Caco-2 (cell line): ENCODE measurements at places on chromosomes 1 and 21. TPM values are rescaled to one million over a fixed set of nuclear protein-coding genes. Genes with fewer than 3 reads are reported as not detected.

The PIGR gene
- not detected in 2 replicates for total RNA-seq

The TMEM82 gene
- 2.7 and 3.5 TPM in 2 replicates for total RNA-seq

The KLHDC9 gene
- total RNA-seq: 2.0 and 2.2 TPM in 2 replicates

DNA sequence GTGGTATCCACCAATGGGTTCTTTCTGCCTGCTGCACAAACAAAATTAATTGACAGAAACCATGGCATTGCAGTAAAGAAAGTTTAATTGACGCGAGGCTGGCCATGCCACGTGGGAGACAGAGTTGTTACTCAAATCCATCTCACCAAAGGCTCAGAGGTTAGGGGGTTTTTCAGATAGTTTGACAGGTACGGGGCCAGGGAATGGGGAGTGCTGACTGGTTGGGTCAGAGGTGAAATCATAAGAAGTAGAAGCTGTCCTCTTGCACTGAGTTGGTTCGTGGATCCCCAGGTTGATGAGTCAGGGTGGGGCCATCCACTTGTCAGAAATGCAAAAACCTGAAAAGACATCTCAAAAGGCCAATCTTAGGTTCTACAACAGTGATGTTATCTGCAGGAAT, 941 bp upstream of the TBCE start:
- H3K27ac ChIP-seq: peak overlapping the region; percentile 98
- peaks cover 12% of the 10 kb centered on the region; the same call in 1 of the 2 replicates for H3K4me1 ChIP-seq
- H3K36me3 ChIP-seq: no peaks in the 10 kb centered on the region
- peak overlapping the region; percentile 62 for H3K4me3 ChIP-seq
- no peak for DNase-seq

- 0 out of 2 replicates have a peak, but pooled peaks cover 1% of the 10 kb centered on the region for H3K27me3 ChIP-seq
- no peak for DNase-seq
- no peak overlapping the region for H3K4me3 ChIP-seq
- H3K27ac ChIP-seq: no peak overlapping the region
- H3K36me3 ChIP-seq: no peaks in the 10 kb centered on the region
Measured at GRCh38 chr1:152870831-152871730, 7.0 kb upstream of the SMCP start.

DNA sequence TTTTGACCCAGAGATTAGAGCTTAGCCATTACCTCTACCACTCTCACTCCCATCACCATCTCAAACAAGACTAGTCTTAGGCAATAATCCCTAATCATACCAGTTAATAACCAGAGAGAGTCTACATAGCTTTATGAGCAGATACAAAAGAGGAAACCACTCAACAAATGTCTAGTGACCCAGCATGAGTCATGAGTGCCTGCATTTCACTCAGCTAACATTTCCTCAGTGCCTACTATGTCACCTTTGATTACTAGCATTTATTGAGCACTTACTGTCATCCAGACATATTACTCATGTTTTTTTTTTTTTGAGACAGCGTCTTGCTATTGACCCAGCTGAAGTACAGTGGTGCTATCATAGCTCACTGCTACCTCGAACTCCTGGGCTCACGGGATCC, 35.9 kb upstream of the GALNT2 start:
- H3K27me3 ChIP-seq: no peaks in the 10 kb centered on the region
- no peaks in the 10 kb centered on the region for H3K4me1 ChIP-seq
- H3K36me3 ChIP-seq: no peaks in the 10 kb centered on the region
- H3K4me3 ChIP-seq: no peak overlapping the region
- no peak overlapping the region for H3K27ac ChIP-seq

- no peak overlapping the region for H3K4me3 ChIP-seq
- DNase-seq: no peak
- no peaks in the 10 kb centered on the region for H3K4me1 ChIP-seq
- H3K36me3 ChIP-seq: no peaks in the 10 kb centered on the region
- no peaks in the 10 kb centered on the region for H3K27me3 ChIP-seq
Measured at GRCh38 chr1:242318140-242318539, 206.4 kb downstream of the PLD5 start.

- H3K4me1 ChIP-seq: no peaks in the 10 kb centered on the region
- DNase-seq: no peak
- no peak overlapping the region for H3K4me3 ChIP-seq
- H3K27ac ChIP-seq: no peak overlapping the region
Measured at GRCh38 chr1:106290805-106291501, 765.5 kb upstream of the PRMT6 start.

- no peaks in the 10 kb centered on the region for H3K4me1 ChIP-seq
- DNase-seq: no peak
- no peak overlapping the region for H3K4me3 ChIP-seq
- no peaks in the 10 kb centered on the region; the same call in 1 of the 2 replicates for H3K27me3 ChIP-seq
- no peak overlapping the region for H3K27ac ChIP-seq
Measured at GRCh38 chr1:236997361-236997760, 6.9 kb downstream of the MT1HL1 start.

The LRRN2 gene
- total RNA-seq: not detected in 2 replicates

DNA sequence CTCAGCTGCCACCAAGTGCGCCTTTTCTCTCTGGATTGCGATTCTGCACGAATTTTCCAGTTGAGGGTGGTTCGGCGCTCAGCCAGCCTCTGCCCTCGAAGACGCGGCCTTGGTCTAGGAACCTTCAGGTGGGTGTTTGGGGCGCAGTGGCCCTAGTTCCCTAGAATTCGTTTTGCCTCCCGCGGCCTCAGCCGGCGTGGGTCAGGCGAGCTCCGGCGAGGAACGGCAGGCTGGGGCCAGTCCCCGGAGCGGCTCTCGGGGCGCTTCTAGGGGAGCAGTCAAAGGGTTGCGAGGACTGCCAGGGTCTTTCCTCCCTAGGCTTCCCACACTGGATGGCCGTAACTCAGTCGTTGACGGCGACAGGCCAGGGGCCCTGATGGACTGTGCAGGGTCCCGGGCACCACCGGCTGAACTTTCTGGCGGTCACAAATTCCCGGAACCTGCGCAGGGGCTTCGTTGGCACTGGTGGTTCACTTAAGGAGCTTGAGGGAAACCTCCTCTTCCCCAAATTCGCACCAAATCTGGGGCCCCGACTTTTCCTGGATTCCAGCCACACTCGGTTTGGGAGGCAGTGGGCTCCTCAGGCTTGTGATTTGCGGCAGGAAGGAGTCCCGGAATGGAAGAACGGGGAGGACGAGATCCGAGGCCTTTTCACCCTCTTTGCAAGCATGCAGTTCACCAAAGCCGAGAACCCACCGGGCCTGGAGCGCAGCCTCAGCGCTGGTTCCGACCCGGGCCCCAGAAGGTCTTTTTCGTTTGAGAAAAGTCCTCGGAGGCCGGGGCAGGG, 1.2 kb downstream of the DMBX1 start:
- H3K27me3 ChIP-seq: peaks cover 2% of the 10 kb centered on the region
- peak overlapping the region; percentile 46; the same call in 1 of the 2 replicates for H3K4me3 ChIP-seq
- peaks cover 6% of the 10 kb centered on the region; the same call in 1 of the 2 replicates for H3K4me1 ChIP-seq

GRCh38 chr1:191490303-191490702, 668.0 kb upstream of the RGS18 start:
- DNase-seq: no peak
- no peaks in the 10 kb centered on the region for H3K27me3 ChIP-seq
- no peak overlapping the region for H3K27ac ChIP-seq
- H3K36me3 ChIP-seq: no peaks in the 10 kb centered on the region

The CDA gene
- total RNA-seq: 0.95 TPM in 1 of 2 replicates, not detected in the other

The SWT1 gene
- 2.7 and 2.9 TPM in 2 replicates for total RNA-seq

GRCh38 chr1:3423896-3424611, 30.4 kb upstream of the ARHGEF16 start:
- no peaks in the 10 kb centered on the region for H3K36me3 ChIP-seq
- no peak for DNase-seq
- H3K27ac ChIP-seq: no peak overlapping the region
- H3K27me3 ChIP-seq: no peaks in the 10 kb centered on the region

DNA sequence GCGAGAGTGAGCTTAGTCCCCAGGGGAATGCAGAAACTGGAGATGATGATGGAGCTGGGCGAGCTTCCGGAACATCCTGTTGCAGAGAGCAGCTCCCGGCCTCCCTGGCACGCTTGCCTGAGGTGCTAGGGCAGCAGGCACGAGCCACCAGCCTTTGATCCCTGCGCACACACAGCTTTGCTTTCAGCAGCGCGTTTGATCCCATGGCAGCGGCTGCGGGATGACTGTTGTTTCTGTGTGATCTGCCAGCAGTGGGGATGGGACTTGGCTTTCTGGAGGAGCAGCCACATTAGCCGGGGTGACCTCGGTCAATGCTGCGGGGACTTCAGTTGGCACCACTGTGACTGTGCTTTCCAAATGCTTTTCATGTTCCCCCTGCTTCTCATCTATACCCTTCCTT, 193.2 kb downstream of the KAZN start:
- H3K4me3 ChIP-seq: no peak overlapping the region
- peak overlapping the region; percentile 74 for H3K27ac ChIP-seq
- H3K4me1 ChIP-seq: peaks cover 17% of the 10 kb centered on the region
- no peaks in the 10 kb centered on the region for H3K36me3 ChIP-seq
- no peaks in the 10 kb centered on the region for H3K27me3 ChIP-seq

GRCh38 chr1:197837911-197838310, 62.6 kb upstream of the DENND1B start:
- H3K27ac ChIP-seq: no peak overlapping the region
- H3K4me3 ChIP-seq: no peak overlapping the region
- no peaks in the 10 kb centered on the region for H3K4me1 ChIP-seq

DNA sequence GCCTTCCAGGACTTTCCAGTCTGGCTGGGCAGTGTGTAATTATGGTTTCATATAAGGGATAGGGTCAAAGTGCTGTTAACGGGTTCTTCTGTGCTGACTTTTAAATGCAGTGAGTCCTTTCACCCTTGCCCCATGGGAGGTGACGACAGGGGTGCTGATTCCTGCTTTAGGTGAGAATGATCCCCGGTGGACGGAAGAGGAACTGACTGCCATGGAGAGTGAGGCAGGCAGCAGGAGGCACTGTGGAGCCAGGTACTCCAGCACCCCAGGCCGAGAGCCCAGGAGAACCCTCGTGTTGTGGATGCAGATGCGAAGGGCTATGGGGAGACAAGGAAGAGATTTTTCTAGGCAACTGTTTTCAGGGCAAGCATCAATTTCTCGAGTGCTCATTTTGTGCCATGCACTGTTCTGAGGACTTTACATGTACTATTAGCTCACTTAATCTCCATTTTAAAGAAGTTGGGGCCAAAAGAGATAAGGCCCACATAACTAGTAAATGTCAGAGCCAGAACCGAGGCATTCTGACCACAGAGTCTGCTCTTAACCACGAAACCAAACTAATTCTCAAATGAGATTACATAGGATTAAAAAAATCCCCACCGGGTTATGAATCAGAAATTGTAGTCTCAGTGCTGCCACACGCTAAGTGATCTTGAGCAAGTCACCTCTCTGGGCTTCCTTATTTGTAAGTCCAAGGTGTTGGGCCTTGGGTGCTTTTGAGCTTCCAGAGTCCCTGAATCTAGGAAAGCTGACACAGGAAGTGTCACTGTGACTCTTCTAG, 28.2 kb downstream of the STPG1 start:
- H3K27me3 ChIP-seq: no peaks in the 10 kb centered on the region
- peaks cover 13% of the 10 kb centered on the region for H3K4me1 ChIP-seq
- no peak overlapping the region for H3K27ac ChIP-seq
- no peak overlapping the region for H3K4me3 ChIP-seq
- H3K36me3 ChIP-seq: no peaks in the 10 kb centered on the region

- no peaks in the 10 kb centered on the region for H3K4me1 ChIP-seq
- H3K27me3 ChIP-seq: no peaks in the 10 kb centered on the region
- no peaks in the 10 kb centered on the region for H3K36me3 ChIP-seq
Measured at GRCh38 chr1:60922304-60922703, 160.1 kb upstream of the NFIA start.

The PCP4L1 gene
- total RNA-seq: 2.5 and 3.3 TPM in 2 replicates

GRCh38 chr1:181676269-181676668, 193.0 kb downstream of the CACNA1E start:
- no peak overlapping the region for H3K4me3 ChIP-seq
- H3K4me1 ChIP-seq: no peaks in the 10 kb centered on the region
- DNase-seq: peak; percentile 45
- H3K27me3 ChIP-seq: peaks cover 1% of the 10 kb centered on the region; the same call in 1 of the 2 replicates

DNA sequence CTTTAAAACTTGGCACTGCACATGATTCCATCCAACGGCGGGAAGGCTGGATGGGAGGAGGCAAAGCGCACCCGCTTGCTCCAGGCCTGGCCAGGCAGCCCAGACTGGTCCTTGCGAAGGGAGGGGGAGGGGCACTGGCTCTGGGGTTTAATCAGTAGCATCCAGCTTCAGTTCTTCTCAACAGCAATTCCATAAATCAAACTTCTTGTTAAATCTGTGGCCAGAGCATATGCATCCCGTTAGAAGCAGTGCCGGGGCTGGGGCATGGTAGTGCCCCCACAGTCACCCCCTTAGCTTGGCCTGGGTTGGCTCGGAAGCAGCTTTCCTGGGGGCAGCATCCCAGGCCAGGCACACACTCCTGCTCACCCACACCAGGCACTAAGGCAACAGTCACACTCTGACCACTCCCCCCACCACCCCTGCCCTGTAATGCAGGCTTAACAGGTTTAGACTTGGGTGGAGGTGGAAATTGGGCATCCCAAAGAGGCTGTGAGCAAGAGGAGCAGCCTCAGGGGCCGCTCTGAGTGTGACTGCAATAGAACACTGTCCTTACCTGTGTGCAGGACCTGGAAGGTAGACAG, 94.1 kb upstream of the CASZ1 start:
- DNase-seq: no peak
- H3K27ac ChIP-seq: no peak overlapping the region
- no peaks in the 10 kb centered on the region for H3K27me3 ChIP-seq
- H3K4me3 ChIP-seq: no peak overlapping the region
- no peaks in the 10 kb centered on the region for H3K36me3 ChIP-seq

DNA sequence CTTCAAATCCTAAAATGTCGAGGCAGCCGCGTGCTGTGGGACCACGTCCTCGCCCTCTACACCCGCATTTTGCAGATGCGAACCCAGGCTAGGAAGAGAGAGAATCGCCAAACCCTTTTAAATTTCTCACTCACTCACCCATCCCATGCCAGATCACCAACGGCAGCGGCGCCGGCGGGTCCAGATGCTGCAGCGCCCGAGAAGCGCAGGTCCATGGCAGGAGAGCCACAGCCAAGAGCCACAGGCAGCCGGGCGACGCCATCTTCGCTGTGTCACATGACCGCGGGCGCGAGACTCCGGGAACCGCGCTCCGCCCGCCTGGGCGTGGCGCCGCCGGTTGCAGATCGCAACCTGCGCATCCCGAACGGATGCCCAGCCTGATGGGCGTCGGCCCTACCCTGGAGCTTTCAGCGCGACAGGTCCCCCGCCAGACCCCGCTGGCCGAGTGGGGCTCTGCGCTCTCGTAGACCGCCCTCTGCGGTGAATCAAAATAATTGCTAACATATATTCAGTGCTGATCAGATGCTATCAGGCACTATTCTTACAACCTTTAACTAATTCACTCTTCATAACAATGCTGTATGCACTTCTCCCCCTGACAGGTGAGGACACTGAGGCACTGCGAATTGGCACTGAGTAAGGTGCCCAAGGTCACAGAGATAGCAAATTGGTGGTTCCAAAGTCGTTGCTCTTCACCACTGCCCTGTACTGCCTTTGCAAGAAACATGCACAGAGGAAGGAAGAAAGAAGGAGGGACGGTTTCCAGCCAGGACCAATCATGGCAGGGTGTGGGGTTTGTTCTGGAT, at the start of gene PPT1:
Gene PPT1 (minus strand): TSS at position 276 of the 806 bp plus-strand sequence. CDS start 14 bp downstream, at position 262.
- H3K4me3 ChIP-seq: peak within 1 kb of the TSS; percentile 50
- H3K27ac ChIP-seq: peak within 1 kb of the TSS; percentile 96
- DNase-seq: peak; percentile 76
- H3K36me3 ChIP-seq: no peaks in the 10 kb centered on the region
- H3K4me1 ChIP-seq: peaks cover 3% of the 10 kb centered on the region; the same call in 1 of the 2 replicates
- no peaks in the 10 kb centered on the region for H3K27me3 ChIP-seq
